Stimulated activated CD8-positive, alpha-beta memory T cell treated with anti-CD3 and anti-CD28 coated beads, Interleukin-12 subunit alpha, Interleukin-12 subunit beta, amount 100 ng/mL, for 4 hours (primary cell): ENCODE measurements at places on chromosomes 2 and 18.

GRCh38 chr2:189249171-189249570 lies 69.6 kb upstream of the COL5A2 start:
- no peak for DNase-seq

GRCh38 chr2:74100254-74101216 lies 47.2 kb downstream of the BOLA3 start:
- DNase-seq = no peak

DNA sequence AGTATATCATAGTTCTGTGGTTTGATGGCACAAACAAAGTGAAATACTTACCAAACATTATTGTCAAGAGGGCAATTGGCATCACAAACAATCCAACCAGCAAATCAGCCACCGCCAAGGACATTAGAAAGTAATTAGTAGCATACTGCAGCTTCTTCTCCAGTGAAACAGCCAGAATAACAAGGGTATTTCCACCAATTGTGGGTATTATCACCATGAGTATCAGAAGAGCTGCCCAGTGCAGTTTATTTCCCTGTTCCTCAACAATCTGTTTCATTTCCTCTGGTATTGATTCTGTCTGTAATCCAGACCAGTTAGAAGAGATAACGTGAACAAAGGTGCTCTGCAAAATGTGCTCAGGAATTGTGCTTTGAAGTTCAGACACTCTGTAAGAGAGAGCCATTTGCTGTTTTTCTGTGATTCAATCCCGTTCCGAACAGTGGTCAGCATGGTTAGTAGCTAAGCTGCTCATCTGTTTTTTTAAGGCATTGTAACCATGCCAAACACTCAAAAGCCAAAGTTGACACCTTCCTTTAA lies 1.4 kb downstream of the HTR2B start:
- DNase-seq = no peak

DNA sequence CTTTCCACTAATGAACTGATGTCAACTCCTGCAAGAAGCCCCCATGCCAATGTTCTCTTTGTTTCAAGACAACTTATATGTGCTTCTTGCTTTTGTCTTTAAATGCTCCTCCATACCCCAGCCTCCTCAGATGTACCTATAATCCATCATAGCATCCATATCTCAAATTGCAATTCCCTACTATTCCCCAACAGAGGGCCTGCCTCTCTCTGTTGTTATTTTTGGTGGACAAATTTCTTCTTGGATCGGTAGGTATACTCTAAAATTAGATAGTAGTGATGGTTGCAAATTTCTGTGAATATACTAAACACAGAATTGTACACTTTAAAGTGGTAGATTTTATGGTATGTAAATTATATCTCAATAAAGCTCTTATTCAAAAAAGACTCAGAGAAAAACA lies 820.1 kb downstream of the METTL4 start:
- no peak for DNase-seq

DNA sequence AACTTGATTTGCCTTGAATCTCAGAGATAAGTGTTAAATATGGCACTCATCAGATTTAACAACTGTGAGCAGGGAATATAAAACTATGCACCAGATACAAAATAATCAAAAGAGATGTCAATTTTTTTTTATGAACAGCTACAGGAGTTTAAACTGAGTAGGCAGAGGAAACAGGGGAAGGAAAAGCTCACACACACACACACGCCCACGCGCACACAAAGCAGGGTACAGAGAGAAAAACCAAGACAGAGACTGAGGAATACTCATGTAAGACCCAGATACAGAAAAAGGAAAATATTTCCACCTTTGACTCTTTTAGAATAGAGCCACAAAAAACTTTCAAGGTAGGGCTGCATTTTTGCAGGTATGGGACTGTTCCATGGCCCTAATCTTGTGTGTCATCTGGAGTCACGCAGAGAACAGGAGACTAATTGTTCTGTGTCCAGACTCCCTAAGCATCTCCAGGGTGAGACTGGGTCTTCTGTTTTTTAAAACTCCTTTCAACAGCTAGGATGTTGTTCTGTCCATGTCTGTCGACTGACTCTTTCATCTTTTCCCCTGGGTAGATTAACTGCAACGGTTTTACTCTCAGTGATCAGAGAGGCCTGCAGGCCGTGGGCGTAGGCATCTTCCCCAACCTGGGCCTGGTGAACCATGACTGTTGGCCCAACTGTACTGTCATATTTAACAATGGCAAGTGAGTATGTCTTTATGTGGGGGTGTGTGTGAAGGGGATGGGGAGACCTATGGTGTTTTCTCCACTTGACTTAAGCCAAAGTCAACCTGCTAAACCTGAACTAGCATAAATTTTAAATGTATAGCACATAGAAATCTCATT lies 23.0 kb downstream of the SMYD1 start:
- DNase-seq = peak; percentile 19

DNA sequence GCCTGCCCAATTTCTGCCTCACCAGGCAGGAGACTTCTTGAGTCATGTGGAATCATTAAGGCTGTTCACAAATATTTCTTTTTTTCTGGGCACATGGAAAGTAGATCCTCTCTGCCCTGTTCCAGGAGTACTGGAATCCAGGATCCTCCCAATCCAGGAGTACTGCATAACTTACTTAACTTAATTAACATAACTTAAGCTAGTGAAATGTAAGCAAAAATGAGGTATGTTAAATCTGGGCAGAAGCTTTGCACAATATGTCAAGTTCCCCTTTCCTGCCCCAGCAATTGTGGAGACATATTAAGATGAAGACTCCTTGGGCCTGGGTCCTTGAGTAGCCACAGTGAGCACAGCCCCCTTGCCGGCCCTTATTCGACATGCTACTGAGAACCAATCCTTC lies 3.2 kb downstream of the CD207 start:
- DNase-seq = no peak

GRCh38 chr2:9166579-9167377 lies 39.8 kb upstream of the ASAP2 start:
- DNase-seq = no peak

DNA sequence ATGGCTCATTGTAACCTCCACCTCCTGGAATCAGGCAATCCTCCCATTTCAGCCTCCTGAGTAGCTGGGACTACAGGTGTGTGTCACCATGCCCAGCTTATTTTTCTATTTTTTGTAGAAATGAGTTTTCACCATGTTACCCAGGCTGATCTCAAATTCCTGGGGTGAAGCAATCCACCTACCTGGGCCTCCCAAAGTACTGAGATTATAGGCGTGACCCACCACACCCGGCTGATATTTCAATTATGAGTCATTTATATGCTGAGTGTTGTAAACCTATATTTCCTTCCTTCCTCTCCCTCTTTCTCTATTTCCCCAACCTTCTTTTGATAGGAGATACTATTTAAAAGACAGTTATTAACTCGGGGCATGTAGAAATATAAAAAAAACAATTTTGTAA lies 469.6 kb upstream of the ID2 start:
- DNase-seq = no peak

- no peak for DNase-seq
These were observed 46.9 kb upstream of the LYPD1 start for GRCh38 chr2:132716954-132717353.

GRCh38 chr2:46086578-46087070 lies 210.6 kb upstream of the EPAS1 start:
- no peak for DNase-seq

GRCh38 chr2:160612266-160612856 lies 118.8 kb upstream of the RBMS1 start:
- DNase-seq = no peak

DNA sequence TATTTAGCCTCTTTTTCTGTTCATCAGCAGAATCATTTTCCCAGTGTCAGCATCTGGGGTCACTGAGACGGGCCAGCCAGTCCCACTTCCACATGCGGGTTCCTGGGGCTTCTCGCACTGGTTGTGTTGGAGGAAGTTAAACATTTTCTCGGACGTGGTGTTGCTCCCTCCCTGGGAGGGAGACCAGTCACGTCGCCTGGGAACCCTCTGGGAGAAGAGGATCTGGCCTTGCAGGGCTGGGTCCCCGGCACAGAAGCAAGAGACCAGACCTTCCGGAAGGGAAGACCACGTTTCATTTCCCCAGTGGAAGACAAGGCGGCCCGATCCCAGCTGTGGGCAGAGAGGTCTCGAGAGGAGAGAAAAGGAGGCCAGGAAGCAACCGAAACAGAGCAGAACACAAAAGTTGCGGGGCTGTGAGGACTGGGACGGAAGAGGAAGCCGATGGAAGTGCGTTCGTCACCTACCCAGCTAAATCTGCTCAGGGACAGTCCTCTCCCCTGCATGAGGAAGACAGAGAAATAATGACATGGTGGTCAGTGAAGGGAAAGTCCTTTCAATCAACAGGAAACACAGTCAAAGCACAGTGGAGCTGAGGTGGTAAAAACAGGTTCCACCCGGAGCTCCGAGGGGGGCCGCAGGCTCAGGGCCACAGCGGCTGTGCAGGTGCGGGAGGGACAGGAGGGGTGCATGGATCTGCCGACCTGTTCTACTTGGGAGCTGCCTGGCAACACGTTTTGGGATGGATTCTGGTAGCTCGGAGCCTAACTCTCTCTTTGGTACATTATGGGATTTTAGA lies 144.4 kb downstream of the MBP start:
- no peak for DNase-seq

GRCh38 chr18:56468396-56468795 lies 170.0 kb downstream of the TXNL1 start:
- no peak for DNase-seq

DNA sequence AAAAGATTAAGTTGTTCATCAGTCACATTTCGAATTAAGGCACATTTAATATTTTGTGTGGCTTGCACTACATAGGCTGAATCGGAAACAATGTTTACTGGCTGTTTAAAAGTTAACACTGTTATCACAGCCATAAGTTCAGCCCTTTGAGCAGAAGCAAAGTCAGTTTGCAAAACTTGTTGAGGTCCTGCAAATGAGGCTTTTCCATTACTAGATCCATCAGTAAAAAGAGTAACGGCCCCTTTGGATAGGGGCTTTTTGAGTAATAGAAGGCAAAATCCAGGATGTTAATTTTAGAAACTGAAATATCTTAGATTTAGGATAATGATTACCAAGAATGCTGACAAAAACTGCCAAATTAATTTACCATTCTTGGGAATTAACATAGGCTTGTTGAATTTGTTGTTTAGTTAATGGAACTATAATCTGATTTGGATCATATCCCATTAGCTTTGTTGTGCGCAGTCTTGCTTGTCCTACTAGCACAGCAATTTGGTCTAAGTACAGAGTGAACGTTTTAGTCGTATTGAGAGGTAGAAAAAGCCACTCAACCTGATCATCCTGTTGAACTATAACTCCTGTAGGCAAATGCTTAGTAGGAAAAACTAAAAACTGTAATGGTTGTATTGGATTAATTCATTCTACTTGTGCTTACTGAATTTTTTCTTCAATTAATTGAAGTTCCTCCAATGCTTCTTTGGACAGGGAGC lies 13.9 kb upstream of the SUCLG1 start:
- no peak for DNase-seq

GRCh38 chr2:220662431-220662830 lies 909.7 kb downstream of the EPHA4 start:
- DNase-seq = no peak

DNA sequence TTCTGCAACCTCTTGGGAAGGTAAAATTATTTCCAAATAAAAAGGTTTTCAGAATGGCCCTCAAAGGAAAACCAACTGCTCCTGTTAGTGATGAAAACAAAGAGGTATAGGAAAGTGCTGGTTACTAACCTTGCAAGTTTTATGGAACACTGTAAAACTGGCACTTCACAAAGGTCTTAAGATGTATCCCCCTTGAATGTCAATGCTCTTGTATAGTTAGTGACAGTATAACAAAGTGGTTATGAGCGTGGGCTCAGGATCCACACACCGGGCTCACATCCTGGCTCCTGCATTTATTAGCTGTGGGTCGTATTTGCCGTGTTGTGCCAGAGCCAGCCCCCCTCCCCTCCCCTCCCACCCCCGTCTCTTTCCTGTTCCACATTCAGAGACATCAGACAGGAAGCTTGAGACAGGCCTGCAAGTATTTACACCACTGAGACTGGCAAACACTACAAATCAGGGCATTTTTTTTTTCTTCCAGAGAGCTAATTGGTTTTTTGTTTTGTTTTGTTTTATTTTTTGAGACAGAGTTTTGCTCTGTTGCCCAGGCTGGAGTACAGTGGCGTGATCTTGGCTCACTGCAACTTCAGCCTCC lies 9.2 kb upstream of the DNPEP start:
- DNase-seq = no peak

GRCh38 chr2:112021781-112022231 lies 33.3 kb upstream of the TMEM87B start:
- DNase-seq = no peak

- no peak for DNase-seq
These were observed 183.1 kb upstream of the PIK3C3 start for GRCh38 chr18:41771973-41772372.

DNA sequence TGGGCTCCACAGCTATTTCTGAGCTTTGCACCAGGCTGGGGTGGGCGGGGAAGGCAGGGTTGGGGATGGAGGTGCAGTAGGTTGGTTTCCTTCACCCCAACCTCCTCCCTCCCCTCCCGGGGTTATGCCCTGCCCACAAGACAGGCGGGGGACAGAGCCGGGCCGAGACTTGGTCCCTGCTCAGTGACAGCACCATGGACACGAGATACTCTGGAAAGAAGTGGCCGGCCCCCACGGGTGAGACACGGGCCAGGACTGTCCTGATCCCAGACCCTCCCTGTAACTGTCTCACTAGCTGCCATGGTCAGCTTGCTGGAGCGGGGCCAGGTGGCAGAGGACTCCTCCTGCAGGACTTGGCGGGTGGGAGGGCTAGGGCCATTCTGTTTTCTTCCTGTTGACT lies 59.7 kb downstream of the DYSF start:
- DNase-seq = no peak

- DNase-seq = no peak
These were observed 9.7 kb upstream of the TPRKB start for GRCh38 chr2:73746877-73747208.

DNA sequence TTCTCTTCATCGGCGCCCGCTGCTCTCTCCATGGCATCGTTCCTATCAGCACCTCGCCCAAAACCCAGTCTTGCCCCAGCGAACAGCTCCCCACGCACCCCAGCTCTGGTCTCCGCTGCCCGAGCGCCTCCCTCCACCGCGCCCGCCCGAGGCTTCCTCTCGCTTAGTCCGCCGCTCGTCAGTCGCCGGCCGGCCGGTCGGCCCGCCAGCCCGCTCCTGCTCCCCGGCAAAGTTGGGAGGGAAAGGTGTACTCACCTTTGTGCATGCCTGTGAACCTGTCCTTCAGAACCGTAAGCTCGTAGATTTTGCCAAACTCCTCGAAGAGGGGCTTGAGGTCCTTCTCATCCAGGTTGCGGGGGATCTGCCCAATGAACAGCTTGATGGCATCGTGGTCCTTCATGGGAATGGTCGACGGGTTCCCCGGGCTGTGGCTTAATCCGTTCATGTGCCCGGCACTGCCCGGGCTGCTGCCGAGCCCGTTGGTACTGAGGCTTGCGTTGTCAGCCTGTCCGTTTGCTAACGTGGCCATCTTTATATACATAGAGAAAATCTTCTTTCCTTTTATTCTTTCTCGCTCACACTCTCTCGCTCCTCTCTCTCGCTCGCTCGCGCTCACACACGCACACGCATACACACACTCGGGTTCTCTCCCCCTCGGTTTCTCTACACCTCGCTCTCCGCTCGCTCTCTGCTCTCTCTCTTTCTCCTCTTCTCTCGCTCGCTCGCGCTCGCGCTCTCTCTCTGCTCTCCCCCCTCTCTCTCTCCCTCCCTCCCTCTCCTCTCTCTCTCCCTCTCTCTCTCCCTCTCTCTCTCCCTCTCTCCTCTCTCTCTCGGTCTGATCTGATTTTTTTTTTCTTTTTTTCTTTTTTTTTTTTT lies at the start of gene CELF4:
TSS of gene CELF4 (minus strand) at position 698 of the 876 bp plus-strand sequence.
- DNase-seq = no peak
